Activated naive CD4-positive, alpha-beta T cell treated with anti-CD3 and anti-CD28 coated beads, Interleukin-2, amount 50 U/mL, for 72 hours (primary cell): ENCODE measurements at places on chromosomes 7 and 10. TPM values are rescaled to one million over a fixed set of nuclear protein-coding genes. Genes with fewer than 3 reads are reported as not detected.

ABCF2 gene
- total RNA-seq, result 33.6 TPM

C10orf105 gene
- 0.45 TPM for total RNA-seq

INMT gene
- total RNA-seq, result 0.33 TPM

PNLIPRP3 gene
- not detected for total RNA-seq

SFRP5 gene
- not detected for total RNA-seq

OR2A12 gene
- not detected for total RNA-seq

ABCC2 gene
- total RNA-seq, result 1.2 TPM

SLC16A9 gene
- total RNA-seq, result 0.07 TPM

DYDC2 gene
- total RNA-seq, result not detected

GIMAP7 gene
- total RNA-seq, result 79.9 TPM

CPED1 gene
- total RNA-seq, result not detected

HHEX gene
- 0.46 TPM for total RNA-seq

FAM25C gene
- total RNA-seq, result not detected

FGFR2 gene
- total RNA-seq, result not detected

TET1 gene
- 1.6 TPM for total RNA-seq

GIMAP5 gene
- 115 TPM for total RNA-seq

GPR85 gene
- total RNA-seq, result not detected

TMEM213 gene
- total RNA-seq, result not detected

NPY4R gene
- not detected for total RNA-seq

GHRHR gene
- total RNA-seq, result not detected

TCAF1 gene
- 23.0 TPM for total RNA-seq

TSPAN33 gene
- 8.1 TPM for total RNA-seq

SPDYE16 gene
- not detected for total RNA-seq

KLF14 gene
- total RNA-seq, result not detected

LRRC61 gene
- total RNA-seq, result 10.8 TPM

OR2A5 gene
- total RNA-seq, result not detected

LGI1 gene
- total RNA-seq, result not detected

SMO gene
- 0.84 TPM for total RNA-seq

POR gene
- 22.7 TPM for total RNA-seq

GDF2 gene
- not detected for total RNA-seq

AOAH gene
- 5.2 TPM for total RNA-seq

LRRC4 gene
- 0.51 TPM for total RNA-seq

GIMAP8 gene
- 13.5 TPM for total RNA-seq

ZPBP gene
- not detected for total RNA-seq

BMPER gene
- not detected for total RNA-seq

HOXA7 gene
- not detected for total RNA-seq

COL1A2 gene
- not detected for total RNA-seq

ZNF277 gene
- total RNA-seq, result 30.4 TPM

EGFR gene
- not detected for total RNA-seq

SPDYE2 gene
- not detected for total RNA-seq

MINPP1 gene
- 6.4 TPM for total RNA-seq

NPTX2 gene
- not detected for total RNA-seq

COL28A1 gene
- total RNA-seq, result 0.09 TPM

TMEM225B gene
- 0.76 TPM for total RNA-seq

AKR1B15 gene
- not detected for total RNA-seq

ANKRD1 gene
- total RNA-seq, result not detected

DKK1 gene
- not detected for total RNA-seq

CCL24 gene
- not detected for total RNA-seq

FAM241B gene
- total RNA-seq, result 9.0 TPM
